ENCODE measurements at places on chromosomes 3 and 15.

- no peak for DNase-seq
Measured at GRCh38 chr3:24437326-24437725, 57.3 kb downstream of the THRB start.

DNA sequence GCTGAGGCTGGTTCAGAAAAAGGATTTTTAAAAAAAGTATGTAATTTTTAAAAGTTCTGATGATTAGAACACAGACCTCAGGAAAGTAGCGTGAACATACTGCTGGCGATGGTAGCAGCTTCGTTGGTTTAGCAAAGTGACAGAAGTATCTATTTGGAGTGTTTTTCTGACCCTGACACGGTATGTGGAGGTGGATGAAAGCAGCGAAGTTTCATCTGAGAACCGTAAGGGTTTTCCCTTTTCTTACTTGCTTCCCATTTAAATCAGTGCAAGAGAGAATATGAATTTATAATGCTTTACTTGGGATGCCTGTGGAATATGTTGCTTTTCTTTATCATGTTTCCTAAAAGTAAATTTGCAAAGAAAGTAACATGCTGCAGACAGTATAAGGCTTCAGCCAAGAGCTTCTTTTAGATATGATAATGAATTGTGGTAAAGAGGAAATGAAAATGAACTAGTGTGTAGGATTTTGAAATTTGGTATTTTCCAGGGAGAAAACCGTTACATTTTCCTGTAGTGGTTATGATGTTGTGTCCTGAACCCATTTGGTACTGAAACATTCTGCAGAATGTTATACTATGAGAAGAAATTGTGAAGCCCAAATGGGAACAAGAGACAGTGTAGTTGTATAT lies 3.9 kb downstream of the CHST2 start:
- no peak for DNase-seq

GRCh38 chr3:116445311-116445841 lies at the start of gene LSAMP:
Gene LSAMP, minus strand, starts transcription at chr3:116445487.
- no peak for DNase-seq

DNA sequence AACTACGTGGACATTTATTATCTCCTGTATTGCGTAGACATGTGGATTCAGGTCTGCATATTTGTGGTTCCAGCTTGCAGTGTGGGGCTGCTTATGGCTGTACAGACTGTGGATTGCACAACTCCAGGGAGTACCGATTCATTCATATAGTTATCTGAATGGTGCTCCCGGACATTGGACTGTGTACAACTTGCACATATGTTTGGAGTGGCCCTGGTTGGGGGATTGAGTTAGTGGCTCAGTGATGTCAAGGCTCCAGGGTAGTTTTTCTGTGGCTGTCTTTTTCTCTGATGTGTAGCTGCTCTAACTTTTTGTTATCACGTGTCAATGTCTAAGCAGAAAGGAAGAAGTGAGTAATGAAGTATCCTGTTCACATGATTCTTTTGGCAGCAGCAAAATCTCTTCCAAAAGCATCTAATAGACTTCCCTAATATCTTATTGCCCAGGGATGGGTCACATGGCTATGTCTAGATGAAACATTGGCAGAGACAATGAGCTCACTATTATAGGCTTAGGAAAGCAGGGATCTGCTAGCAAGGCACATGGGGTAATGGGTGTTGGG lies 15.8 kb downstream of the ST3GAL6 start:
- no peak for DNase-seq

- no peak for DNase-seq
Measured at GRCh38 chr3:72682936-72683452, 165.3 kb downstream of the SHQ1 start.

GRCh38 chr15:69857686-69858391 lies 239.9 kb downstream of the TLE3 start:
- DNase-seq: no peak

- peak; percentile 75 for DNase-seq
Measured at GRCh38 chr3:125051715-125052581, 3.8 kb downstream of the HEG1 start.

GRCh38 chr15:80991421-80991820 lies 1.8 kb upstream of the MESD start:
- no peak for DNase-seq

DNA sequence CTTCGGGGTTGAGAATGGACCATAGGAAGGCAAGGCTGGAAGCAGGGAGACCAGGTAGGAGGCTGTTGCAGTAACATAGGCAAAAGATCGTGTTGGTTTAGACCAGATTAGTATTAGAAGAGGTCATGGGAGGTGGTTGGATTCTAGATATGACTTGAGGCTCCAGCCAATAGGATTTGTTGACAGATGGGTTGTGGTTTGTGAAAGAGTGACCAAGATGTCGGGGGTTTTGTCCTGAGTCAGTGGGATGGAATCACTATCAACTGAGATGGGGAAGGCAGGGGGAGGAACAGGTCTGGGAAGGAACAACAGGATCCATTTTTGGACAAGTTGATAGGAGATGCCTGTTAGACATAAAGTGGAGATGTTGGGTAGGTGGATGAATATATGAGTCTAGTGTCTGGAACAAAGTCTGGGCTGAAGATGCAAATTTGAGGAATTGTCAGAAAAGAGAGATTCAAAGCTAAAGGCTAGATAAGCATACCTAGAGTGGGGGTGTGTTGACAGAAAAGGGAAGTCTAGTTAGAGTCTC lies 95.5 kb upstream of the NPHP3 start:
- no peak for DNase-seq

- DNase-seq: no peak
Measured at GRCh38 chr3:85652360-85652759, 693.6 kb downstream of the CADM2 start.

DNA sequence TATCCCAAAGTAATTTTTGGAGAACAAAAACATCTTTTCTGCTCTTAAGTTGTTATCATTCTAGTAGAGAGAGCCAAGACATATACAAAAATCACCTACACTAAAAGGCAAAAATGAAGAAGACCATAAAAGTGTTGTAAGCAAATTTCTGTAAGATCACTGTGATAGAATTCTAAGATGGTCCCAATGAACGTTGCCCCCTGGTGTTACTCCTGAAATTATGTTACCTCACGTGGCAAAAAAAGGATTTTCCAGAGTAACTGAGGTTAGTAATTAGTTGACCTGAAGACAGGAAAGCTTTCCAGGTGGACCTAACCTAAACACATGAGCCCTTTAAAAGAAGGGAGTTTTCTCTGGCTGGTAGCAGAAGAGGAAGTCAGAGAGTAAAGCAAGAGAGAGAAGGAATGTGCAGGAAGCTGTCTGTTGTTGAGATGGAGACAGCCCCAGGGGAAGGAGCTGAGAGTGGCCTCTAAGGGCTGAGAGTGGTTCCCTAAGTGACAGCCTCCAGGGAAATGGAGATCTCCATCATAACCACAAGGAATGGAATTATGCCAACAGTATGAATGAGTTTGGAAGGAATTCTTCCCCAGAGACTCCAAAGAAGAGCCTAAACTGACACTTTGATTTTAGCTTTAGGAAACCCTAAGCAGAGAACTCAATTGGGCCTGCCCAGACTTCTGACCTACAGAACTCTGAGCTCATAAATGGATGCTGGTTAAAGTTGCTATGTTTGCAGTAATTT lies 205.9 kb downstream of the CD47 start:
- DNase-seq: no peak

GRCh38 chr3:142282503-142282902 lies 57.1 kb upstream of the GK5 start:
- no peak for DNase-seq

DNA sequence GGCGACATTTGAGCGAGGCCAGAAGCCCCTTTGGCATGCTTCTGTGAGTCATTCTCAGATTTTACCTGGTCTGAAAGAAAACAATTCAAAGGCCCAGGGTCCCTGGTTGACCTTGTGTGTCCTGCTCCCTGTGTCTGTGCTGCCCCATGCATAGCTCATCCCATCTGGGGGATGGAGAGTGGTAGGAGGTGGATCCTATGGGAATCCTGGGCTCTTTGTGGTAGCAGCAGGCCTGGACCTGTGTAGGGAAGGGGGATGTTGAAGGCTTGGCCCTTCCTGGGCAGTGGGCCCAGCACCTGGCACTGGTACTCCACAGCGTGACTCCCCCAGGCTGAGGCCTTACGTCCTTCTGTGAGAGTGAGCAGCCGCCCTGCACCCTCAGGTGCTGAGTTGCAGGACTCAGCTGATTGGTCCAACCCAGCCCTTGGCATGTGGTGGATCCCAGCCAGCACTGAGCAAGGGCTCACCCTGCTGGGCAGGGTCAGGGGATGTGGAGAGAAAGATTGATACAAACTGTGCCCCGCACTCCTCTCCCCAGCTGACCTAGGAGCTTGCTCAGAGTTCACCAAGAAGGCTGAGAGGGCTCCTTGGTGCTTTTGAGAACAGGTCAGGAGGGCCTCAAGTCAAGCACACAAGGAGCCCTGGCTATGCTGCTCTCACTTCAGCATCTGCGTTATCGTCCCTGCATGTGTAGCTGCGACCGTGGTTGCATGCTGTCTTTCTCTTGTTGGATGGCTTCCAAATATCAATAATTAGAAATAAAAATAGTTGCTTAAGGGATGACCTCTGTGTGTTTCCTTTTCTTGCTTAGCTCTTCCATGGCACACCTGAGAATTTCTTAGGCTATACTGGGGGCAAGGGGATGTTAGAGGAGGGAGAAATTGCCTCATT lies 21.4 kb upstream of the JMJD7 start:
- DNase-seq: no peak

DNA sequence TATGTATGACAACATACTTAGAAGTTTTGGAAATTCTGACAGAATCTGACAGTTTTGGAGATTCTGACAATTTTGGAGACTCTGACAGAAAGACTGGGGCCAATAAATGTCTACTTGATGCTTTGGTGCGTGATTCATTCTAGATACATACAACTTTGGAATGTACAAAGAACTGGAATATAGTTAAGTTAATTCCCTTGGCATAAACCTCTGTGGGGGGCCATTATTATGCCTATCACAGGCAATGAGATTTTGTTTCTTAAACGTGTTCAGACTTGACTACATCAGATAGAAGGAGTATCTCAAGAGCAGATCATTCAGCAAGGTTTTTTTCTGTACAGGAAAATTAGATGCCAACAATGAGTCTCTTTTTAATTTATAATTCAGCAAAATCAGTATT lies 617.6 kb upstream of the ZNF717 start:
- no peak for DNase-seq

DNA sequence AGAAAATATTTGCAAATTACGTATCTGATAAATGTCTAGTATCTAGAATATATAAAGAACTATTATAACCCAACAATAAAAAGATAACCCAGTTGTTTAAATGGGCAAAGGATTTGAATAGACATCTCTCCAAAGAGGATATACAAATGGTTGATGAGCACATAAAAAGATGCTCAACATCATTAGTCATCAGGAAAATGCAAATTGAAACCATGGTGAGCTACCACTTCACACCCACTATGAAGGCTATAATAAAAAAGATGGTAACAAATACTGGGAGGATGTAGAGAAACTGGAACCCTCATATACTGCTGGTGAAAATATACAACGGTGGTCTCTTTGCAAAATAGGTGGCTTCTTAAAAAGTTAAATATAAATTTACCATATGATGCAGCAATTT lies 28.0 kb downstream of the RAD51 start:
- no peak for DNase-seq

DNA sequence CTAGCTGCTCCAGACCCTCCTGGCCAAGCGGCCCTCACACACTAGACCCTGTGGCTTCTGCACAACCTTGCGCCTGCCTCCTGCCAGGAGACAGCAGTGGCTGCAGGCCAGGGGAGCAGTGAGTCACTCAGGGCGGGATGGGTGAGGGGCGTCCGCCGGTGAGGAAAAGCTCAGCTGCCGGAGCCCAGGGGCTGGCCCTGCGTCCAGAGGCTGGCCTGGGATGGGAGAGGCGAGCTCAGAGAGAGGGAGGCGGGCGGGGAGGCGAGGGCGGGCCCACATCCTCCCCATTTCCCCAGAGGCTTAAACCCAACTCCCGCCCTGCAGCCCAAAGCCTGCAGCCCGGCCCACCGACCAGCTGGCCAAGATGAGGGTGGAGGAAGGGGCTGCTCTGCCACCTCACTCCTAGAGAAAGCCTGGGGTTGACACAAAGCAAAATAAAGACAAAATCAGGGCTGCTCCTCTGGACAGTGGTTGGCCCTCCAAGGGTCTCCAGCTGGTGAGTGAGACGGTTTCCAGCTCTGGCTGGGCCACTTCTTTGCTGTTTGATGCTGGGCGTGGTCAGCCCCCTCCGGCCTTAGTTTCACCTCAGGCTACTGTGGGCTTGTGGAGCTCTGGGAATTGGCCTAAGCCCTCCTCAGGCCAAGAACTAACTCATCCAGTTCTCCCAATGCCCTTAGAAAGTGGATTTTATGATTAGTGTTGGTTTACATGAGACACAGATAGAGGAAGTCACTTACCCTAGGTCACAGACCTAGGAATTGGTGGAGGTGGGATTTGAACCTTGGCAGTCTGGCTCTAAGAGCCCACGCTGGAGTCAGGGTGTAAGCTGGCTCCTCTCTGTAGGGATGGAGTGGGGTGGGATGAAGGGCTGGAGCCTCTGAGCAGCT lies 50.6 kb downstream of the IQSEC1 start:
- DNase-seq: no peak

GRCh38 chr3:62531493-62531892 lies 158.1 kb upstream of the FEZF2 start:
- no peak for DNase-seq

- no peak for DNase-seq
Measured at GRCh38 chr3:125462722-125463299, 57.2 kb downstream of the SNX4 start.

DNA sequence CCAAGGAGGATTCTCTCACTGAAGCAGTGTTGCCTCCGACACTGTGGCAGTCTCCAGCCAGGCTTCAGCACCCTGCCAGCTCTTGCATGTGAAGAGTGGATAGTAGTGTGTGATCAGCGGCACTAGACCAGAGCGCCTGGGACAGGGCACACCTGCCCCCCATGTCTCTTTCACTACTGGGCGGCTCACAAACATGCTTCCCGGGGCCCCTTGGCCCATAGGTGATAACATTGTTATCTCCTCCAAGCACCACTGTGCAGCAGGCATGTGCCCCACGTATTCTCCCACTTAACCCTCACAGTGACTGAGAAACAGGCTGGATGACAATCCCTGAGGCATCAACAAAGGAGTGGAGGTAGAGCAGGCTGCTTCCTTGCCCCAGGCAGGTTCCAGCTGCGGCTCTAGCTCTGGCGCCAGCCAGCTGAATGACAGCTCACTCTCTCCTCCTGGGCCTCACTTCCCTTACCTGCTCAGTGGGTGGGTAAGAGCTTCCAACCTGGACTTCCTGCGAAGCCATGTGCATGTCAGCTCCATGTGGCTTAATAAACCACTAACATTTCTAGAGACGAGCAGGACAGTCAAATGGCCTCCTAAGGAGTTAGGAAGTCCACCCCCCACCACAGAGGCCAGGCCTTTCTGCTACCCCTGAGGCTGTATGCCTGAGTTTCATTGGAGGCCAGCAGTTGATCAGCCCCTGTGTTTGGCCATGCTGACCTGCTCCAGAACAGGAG lies 37.8 kb downstream of the KLF13 start:
- DNase-seq: no peak

All from activated T-cell treated with anti-CD3 and anti-CD28 coated beads, Interleukin-2, amount 50 U/mL, for 1 hour (primary cell).